ENCODE measurements at places on chromosomes 16 and 17. TPM values are rescaled to one million over a fixed set of nuclear protein-coding genes. Genes with fewer than 3 reads are reported as not detected.

DNA sequence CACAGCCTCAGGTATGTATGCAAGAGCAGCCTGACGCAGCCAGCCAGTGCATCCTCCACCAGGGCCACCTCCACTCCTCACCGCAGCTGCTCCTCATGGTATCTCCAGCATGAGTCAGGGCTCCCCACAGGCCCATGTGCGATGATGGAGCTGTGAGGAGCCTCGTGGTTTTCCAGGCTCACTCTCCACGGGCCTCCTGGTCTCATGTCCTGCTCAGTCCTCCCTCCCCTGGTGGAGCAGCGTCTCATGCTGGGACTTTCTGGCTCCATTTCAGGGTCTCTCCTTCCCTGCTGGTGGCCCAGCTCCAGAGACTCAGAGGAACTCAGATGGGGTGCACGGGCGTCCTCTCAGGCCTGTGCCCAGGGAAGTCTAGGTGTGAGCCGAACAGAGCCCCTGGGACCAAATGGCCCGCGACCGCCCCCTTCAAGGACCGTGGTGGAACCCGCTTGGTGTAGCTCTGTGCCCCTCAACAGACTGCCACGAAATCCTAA lies 70.4 kb downstream of the METRNL start:
- H3K4me3 ChIP-seq: no peak overlapping the region
- H3K27me3 ChIP-seq: no peaks in the 10 kb centered on the region
- peak; percentile 47 for DNase-seq
- H3K36me3 ChIP-seq: no peaks in the 10 kb centered on the region
- H3K4me1 ChIP-seq: peaks cover 16% of the 10 kb centered on the region

- H3K27ac ChIP-seq: no peak overlapping the region
- H3K4me3 ChIP-seq: no peak overlapping the region
- H3K36me3 ChIP-seq: no peaks in the 10 kb centered on the region
- DNase-seq: no peak
- peaks cover 13% of the 10 kb centered on the region for H3K27me3 ChIP-seq
Observed at GRCh38 chr17:66953630-66954020, 10.9 kb upstream of the CACNG4 start.

Gene LYRM9
- total RNA-seq: 2.4 TPM

Gene RHBDF2
- 54.5 TPM for total RNA-seq

GRCh38 chr17:9228408-9229159 lies 207.3 kb downstream of the NTN1 start:
- DNase-seq: no peak
- no peak overlapping the region for H3K27ac ChIP-seq
- H3K4me1 ChIP-seq: no peaks in the 10 kb centered on the region
- H3K36me3 ChIP-seq: no peaks in the 10 kb centered on the region

Gene PPP1R9B
- total RNA-seq: 91.3 TPM

GRCh38 chr17:72139212-72139611 lies 18.4 kb downstream of the SOX9 start:
- H3K36me3 ChIP-seq: no peaks in the 10 kb centered on the region
- H3K4me3 ChIP-seq: no peak overlapping the region
- DNase-seq: no peak
- H3K27ac ChIP-seq: no peak overlapping the region

- peak overlapping the region; percentile 86 for H3K4me3 ChIP-seq
- peaks cover 6% of the 10 kb centered on the region for H3K36me3 ChIP-seq
- H3K27ac ChIP-seq: peak overlapping the region; percentile 87
- DNase-seq: peak; percentile 88
- H3K4me1 ChIP-seq: peaks cover 15% of the 10 kb centered on the region
- no peaks in the 10 kb centered on the region for H3K27me3 ChIP-seq
Observed at GRCh38 chr16:89700649-89701424, 668 bp downstream of the SPATA2L start.

GRCh38 chr16:29811170-29811895 lies 660 bp upstream of the PRRT2 start:
- peak; percentile 94 for DNase-seq
- peaks cover 35% of the 10 kb centered on the region for H3K36me3 ChIP-seq
- peaks cover 63% of the 10 kb centered on the region for H3K4me1 ChIP-seq
- peak overlapping the region; percentile 86 for H3K27ac ChIP-seq

DNA sequence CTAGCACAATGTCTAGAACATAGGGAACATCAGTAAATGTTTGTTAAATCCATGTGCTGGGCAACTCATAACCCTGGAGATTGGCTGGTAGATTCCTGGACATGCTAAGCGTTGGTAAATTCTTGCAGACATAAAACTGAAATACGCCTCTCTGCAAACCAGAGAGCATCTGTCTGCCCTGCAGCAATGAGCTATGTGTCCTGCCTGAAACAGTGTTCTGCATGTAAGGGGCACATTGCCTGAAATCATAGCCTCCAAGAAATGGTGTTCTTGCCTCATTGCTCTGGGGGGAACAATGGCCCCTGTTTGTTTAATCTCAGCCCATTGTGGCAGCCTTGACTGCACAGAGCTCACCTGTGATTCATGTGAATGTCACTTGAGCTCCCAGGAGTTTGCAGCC lies 113.5 kb upstream of the CCL2 start:
- H3K27ac ChIP-seq: no peak overlapping the region
- DNase-seq: no peak
- no peak overlapping the region for H3K4me3 ChIP-seq
- no peaks in the 10 kb centered on the region for H3K36me3 ChIP-seq
- no peaks in the 10 kb centered on the region for H3K4me1 ChIP-seq

- no peak overlapping the region for H3K27ac ChIP-seq
- no peak overlapping the region for H3K4me3 ChIP-seq
- DNase-seq: no peak
- H3K27me3 ChIP-seq: no peaks in the 10 kb centered on the region
- H3K4me1 ChIP-seq: no peaks in the 10 kb centered on the region
Observed at GRCh38 chr17:61968757-61969156, 41.0 kb upstream of the INTS2 start.

DNA sequence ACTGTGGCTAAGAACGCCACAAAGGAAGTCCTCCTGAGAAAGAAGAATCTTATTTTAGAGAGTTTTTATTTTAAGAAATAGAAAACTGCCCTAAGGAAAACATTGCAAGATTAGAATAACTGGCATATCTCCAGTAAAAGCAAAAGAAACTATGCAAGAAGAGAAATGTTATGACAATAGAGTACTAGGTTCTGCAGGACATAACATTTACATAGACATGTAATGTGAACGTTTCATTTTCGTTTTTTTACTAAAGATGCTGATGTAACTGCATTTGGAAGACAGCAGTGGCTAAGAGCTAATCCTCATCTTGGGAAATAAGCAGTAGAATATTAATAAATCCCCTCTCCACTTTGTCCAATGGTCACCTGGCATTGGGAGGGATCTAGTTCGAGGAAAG lies 7.8 kb upstream of the ASGR2 start:
- peaks cover 22% of the 10 kb centered on the region for H3K27me3 ChIP-seq
- H3K4me1 ChIP-seq: peaks cover 4% of the 10 kb centered on the region

Gene CHST5
- 0.09 TPM for total RNA-seq

DNA sequence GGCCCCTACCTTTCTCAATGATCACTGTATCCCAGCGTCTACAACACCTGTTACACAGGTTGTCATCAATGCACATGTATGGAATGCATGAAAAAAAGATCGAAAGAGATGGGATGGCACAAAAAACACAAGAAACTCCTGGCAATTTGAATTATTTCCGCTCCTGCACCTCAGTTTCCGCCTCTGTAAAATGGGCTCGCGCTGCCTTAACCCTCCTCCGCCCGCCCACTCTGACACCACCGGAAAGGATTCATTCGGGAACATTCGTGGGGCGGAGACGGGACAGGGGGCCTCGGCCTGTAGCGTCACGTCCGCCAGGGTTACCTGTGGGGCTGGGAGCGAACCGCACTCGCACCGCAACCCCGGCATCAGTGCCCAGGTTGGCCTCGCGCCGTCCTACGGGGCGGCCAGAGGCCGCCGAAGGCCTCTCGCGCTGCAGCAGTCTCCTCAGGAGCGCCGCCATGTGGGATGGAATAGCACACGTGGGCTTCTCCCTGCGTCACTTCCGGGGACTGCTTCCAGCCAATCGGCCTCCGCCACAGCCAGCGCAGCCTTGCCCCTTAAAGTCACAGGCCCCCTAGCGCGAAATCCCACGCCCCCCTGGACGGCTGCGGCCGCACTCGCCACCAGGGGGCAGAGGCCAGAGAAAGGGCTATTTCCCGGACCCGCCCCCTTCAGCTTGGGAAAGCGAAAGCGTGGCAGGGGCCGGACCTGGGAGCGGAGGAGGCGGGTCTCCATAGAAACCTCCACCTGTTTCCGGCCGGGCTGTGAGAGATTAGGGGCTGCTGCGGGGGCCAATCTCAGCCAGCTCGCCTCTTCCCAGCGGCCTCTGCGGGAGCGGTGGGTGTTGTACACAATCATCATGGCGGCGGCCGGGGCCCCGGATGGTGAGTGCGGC lies at the start of the genes EARS2 and UBFD1:
Gene EARS2, minus strand, starts transcription at position 470 of the 898 bp plus-strand sequence. Its CDS starts 7 bp downstream, at position 463.
Gene UBFD1, plus strand, starts transcription at position 847 of the 898 bp plus-strand sequence. Its CDS starts 16 bp downstream, at position 863.
- peak within 1 kb of the TSS; percentile 96 for H3K27ac ChIP-seq
- peak; percentile 99 for DNase-seq
- peaks cover 31% of the 10 kb centered on the region for H3K36me3 ChIP-seq
- H3K4me3 ChIP-seq: peak within 1 kb of the TSS; percentile 98

GRCh38 chr17:4005296-4006164 lies 41.3 kb upstream of the ATP2A3 start:
- H3K4me3 ChIP-seq: no peak overlapping the region
- DNase-seq: no peak
- H3K4me1 ChIP-seq: peaks cover 7% of the 10 kb centered on the region
- H3K27me3 ChIP-seq: peaks cover 3% of the 10 kb centered on the region

Gene GNG13
- not detected for total RNA-seq

Gene CES3
- 6.8 TPM for total RNA-seq

DNA sequence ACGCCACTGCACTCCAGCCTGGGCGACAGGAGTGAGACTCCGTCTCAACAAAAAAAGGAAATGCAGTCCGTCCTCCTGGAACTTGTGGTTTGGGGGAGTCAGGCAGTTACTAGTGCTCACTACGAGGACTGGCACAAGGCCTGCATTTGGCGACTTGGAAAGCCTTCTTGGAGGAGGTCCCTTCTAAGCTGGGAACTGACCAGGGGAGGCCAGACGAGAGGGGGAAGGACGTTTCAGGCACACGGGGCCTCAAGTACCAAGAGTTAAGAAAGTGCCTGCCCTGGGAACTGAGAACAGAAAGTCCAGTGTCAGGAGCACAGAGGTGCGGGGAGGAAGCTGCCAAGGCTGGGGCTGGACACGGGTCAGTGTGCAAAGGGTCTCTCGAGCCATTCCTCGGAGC lies 89.9 kb downstream of the ABR start:
- H3K36me3 ChIP-seq: peaks cover 25% of the 10 kb centered on the region
- H3K4me1 ChIP-seq: no peaks in the 10 kb centered on the region
- H3K27me3 ChIP-seq: no peaks in the 10 kb centered on the region
- no peak overlapping the region for H3K4me3 ChIP-seq

Gene RAPGEFL1
- 11.9 TPM for total RNA-seq

- H3K4me1 ChIP-seq: no peaks in the 10 kb centered on the region
- no peaks in the 10 kb centered on the region for H3K27me3 ChIP-seq
- no peak overlapping the region for H3K4me3 ChIP-seq
- DNase-seq: no peak
- no peak overlapping the region for H3K27ac ChIP-seq
Observed at GRCh38 chr16:12201216-12201615, 224.7 kb downstream of the SNX29 start.

- peaks cover 64% of the 10 kb centered on the region for H3K36me3 ChIP-seq
- DNase-seq: peak; percentile 57
- peaks cover 4% of the 10 kb centered on the region for H3K4me1 ChIP-seq
Observed at GRCh38 chr17:7590743-7591142, 849 bp upstream of the SOX15 start.

Gene SPAG9
- total RNA-seq: 47.5 TPM

DNA sequence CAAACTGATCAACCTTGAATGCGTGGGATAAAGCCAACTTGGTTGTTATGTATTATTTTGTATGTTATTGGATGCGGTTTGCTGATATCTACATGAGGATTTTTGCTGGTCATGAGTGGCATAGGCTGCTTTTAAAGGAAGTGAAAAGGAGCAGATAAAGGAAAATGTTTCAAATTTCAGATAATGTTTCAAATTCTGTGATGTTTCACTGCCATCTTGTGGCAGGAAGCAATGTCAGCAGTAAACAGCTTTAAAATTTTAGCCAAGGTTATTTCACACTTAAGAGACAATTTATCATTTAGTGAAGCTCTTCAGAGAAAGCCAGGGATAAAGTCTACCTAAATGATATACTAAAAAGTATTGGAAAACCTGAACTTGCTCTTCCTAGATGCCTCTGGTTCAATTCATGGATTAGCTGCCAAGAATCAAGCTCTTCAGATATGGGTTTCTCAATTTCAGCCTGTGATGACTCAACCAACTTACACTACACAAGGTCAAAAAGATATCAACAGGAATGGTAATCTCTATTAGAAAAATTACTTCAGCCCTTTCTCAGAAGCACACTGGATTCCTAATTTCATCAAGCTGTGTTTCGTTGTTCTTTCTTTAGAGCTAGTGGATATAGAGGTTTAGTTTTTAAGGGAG lies 136.0 kb upstream of the C17orf78 start:
- H3K27me3 ChIP-seq: no peaks in the 10 kb centered on the region
- no peak overlapping the region for H3K27ac ChIP-seq
- H3K36me3 ChIP-seq: peaks cover 45% of the 10 kb centered on the region
- no peak overlapping the region for H3K4me3 ChIP-seq

GRCh38 chr17:67833134-67833533 lies 7.8 kb downstream of the BPTF start:
- H3K4me3 ChIP-seq: no peak overlapping the region
- peaks cover 54% of the 10 kb centered on the region for H3K4me1 ChIP-seq
- H3K27ac ChIP-seq: no peak overlapping the region
- no peak for DNase-seq
- no peaks in the 10 kb centered on the region for H3K27me3 ChIP-seq

- H3K36me3 ChIP-seq: peaks cover 36% of the 10 kb centered on the region
- H3K27me3 ChIP-seq: no peaks in the 10 kb centered on the region
- H3K27ac ChIP-seq: no peak overlapping the region
- H3K4me3 ChIP-seq: no peak overlapping the region
- no peaks in the 10 kb centered on the region for H3K4me1 ChIP-seq
Observed at GRCh38 chr16:75389096-75389690, 44.1 kb downstream of the CFDP1 start.

DNA sequence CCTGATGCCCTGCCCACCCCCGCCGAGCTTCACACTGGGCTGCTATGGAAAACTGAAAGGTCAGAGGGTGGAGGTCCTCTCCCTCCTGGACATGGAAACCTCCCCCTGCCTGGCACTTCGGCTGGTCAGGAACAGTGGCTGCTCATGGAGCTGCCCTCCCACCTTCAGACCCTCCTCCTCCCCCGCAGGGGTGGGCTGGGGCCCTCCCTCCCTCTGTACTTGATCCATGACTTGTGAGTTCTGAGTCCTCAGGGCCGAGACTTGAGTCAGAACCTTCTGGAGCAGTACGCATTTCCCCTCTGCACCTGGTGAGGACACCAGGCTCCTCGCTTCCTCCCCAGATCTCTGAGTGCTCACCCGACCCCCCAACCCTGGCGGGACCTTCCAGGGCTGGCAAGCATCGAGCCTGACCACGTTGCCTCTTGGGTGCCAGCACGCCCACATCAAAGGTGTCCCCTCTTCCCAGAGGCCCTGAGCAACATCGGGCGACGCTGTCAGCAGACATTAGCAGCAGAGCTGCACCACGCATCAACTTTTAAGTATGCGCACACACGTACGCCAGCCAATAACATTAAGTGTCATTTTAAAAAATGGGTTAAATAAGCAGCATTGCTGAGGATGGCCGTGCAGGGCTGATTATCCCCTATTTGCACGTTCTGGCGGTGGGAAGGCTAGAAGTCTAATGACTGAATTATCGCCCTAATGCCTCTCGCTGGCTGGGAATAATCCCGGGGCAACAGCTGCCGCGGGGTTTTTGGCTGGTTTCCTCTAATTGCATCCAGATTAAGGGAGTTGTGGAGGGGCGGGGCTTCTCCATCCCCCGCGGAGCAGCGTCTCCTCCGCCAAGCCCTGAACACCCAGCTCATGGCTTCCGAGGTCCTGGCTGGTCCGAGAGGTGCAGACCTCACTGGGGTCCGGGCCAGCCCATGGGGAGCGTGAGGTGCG lies 98.0 kb downstream of the TBC1D16 start:
- peaks cover 19% of the 10 kb centered on the region for H3K27me3 ChIP-seq
- H3K4me1 ChIP-seq: peaks cover 12% of the 10 kb centered on the region
- H3K4me3 ChIP-seq: no peak overlapping the region
- H3K36me3 ChIP-seq: no peaks in the 10 kb centered on the region

All from activated CD4-positive, alpha-beta T cell treated with anti-CD3 and anti-CD28 coated beads, Interleukin-2, amount 10 ng/mL, durations not matched to agents 24 days and 14 days (primary cell).